Stimulated activated CD8-positive, alpha-beta memory T cell treated with anti-CD3 and anti-CD28 coated beads, Interleukin-15, amount 100 ng/mL, for 4 hours (primary cell): ENCODE measurements at places on chromosomes 2 and 18.

GRCh38 chr2:25825238-25825637 lies 53.0 kb downstream of the ASXL2 start:
- peak; percentile 37 for DNase-seq

DNA sequence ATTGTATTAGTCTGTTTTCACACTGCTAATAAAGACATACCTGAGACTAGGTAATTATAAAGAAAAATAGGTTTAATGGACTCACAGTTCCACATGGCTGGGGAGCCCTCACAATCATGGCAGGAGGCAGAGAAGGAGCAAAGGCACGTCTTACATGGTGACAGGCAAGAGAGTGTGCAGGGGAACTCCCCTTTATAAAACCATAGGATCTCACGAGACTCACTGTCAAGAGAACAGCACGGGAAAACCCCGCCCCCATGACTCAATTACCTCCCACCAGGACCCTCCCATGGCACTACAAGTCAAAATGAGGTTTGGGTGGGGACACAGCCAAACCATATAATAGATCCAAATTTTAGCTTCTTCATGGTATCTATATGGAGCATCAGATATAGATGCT lies 69.6 kb upstream of the TMEM87B start:
- DNase-seq: no peak

GRCh38 chr2:3574155-3574554 lies 905 bp upstream of the RPS7 start:
- DNase-seq: no peak

DNA sequence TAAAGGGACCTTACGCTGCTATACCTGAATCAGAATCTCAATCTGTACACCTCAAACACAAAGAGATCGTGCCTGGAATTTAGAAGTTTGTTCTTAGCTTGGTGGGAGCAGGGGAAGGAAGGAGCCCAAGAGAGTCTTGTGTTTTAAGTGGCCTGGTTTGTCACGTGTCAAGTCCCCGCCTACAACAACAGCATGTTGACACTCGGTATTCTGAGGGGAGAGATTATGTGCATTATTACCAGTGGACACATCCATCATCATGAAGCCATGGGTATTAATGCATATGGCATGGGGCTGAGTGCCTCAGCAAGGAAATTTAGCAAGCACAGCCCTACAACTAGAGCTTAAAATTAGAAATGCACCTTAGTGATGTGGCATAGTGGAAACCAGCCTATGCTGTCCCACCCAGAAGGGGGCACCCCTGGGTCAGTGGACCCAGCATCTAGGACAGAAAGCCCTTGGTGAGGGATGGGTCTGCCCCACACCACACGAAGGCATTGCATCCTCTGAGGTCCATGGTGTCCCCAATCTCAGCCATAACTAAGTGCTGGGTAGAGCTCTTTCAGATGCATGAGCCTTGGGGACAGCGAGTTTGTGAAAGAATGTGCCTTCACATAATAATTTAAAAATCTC lies 138.7 kb downstream of the MGAT5 start:
- no peak for DNase-seq

- no peak for DNase-seq
Observed at GRCh38 chr2:218829868-218830451, 1.6 kb downstream of the PRKAG3 start.
